Activated CD8-positive, alpha-beta T cell treated with anti-CD3 and anti-CD28 coated beads, Interleukin-2, amount 10 ng/mL, durations not matched to agents 7 days and 5 days (primary cell): ENCODE measurements at places on chromosomes 7 and 10.

- no peak for DNase-seq
Measured at GRCh38 chr10:48896756-48897440, 42.7 kb downstream of the LRRC18 start.

DNA sequence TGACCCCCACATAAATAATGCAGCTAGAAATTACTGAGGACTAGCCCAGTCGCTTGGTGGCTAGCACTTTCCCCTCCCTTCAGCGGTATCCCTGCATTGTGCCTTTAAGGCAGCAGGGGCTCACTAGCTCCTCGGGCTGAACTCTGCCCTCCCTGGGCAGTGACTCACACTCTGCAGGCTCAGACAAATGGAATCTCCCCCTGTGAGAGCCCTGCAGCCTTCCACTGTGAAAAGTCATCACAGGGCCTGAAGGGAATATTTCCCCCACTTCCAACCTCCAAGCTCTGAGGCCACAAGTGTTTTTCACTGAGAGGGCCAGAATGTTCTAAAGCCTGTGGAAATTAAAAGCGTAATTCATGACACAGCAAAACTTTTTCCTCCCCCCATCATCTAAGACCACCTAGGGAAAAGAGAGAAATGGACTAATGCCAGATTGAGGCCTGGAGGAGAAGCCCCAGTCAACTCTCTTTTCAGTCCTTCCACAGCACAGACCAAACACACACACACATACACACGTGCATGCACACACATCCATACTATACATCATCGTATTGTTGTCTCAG lies 93.6 kb upstream of the COL1A2 start:
- no peak for DNase-seq

DNA sequence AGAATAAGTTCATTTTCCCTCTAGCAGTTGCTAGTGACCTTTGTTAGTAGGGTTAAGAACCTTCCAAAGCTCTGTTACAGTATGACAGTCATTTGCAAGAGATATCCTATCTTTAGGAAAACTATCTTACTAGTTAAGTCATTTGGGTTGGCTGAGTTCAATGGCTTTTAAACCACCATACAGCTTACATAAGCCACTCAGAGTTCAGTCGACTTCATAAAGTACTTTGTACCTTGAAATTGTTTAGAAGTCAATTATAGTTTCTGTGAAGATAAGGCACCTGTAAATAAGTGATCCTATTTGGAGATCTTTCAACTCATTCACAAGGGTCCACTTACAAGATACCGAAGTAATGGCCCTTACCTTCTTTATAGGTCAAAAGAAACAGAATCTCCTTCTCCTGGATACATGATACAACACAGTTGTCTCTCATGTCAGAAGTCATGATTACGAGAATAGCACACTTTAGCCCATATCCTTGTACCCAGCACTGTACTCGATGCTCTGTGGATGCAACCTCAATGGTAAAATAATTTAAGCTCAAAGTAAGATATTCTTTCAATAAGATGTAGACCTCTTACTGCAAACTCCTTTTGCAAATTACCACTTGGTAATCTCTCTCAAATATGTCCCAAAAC lies 11.9 kb upstream of the ABCC2 start:
- no peak for DNase-seq

GRCh38 chr7:143906151-143906550 lies 4.2 kb upstream of the TCAF1 start:
- no peak for DNase-seq

- DNase-seq, result no peak
Measured at GRCh38 chr7:6252341-6252746, 20.1 kb downstream of the CYTH3 start.

GRCh38 chr7:21969822-21970221 lies 24.1 kb upstream of the CDCA7L start:
- DNase-seq, result no peak

DNA sequence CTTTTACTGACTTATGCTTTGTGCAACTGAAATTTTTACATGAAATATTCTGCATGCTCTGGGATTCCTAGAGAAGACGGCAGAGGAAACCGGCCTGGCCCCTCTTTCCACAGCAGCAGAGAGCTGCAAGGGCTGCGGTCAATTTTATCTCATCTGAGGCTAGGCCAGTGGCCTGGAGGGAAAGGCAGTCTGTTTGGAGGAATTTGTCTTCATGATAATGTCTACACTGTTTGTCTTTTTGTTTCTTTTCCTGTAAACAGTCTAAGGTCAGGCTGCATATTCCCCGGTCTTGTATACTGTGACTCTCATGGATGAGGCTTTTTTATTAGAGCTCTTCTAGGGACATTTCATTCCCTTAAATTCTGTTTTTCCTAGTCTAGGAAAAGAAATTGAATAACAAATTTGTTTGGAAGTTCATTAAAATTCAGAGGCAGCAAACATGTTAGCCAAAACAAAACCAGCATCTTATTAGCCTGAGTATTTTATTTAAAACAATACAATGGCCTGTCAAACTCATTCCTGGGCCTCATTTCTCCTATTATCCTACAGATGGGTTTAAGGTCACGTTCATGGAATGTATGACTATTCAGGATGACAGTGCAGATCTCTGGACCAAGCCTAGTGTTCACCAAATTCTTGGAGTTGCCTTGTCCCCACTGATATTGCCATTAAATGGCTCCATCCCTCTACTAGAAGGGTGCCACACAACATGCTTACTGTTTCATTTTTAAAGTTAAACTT lies 26.4 kb downstream of the LAMB4 start:
- peak; percentile 1 for DNase-seq

GRCh38 chr10:33229252-33229948 lies 105.1 kb downstream of the NRP1 start:
- no peak for DNase-seq

GRCh38 chr7:88167223-88167622 lies 52.6 kb downstream of the SRI start:
- DNase-seq, result no peak

DNA sequence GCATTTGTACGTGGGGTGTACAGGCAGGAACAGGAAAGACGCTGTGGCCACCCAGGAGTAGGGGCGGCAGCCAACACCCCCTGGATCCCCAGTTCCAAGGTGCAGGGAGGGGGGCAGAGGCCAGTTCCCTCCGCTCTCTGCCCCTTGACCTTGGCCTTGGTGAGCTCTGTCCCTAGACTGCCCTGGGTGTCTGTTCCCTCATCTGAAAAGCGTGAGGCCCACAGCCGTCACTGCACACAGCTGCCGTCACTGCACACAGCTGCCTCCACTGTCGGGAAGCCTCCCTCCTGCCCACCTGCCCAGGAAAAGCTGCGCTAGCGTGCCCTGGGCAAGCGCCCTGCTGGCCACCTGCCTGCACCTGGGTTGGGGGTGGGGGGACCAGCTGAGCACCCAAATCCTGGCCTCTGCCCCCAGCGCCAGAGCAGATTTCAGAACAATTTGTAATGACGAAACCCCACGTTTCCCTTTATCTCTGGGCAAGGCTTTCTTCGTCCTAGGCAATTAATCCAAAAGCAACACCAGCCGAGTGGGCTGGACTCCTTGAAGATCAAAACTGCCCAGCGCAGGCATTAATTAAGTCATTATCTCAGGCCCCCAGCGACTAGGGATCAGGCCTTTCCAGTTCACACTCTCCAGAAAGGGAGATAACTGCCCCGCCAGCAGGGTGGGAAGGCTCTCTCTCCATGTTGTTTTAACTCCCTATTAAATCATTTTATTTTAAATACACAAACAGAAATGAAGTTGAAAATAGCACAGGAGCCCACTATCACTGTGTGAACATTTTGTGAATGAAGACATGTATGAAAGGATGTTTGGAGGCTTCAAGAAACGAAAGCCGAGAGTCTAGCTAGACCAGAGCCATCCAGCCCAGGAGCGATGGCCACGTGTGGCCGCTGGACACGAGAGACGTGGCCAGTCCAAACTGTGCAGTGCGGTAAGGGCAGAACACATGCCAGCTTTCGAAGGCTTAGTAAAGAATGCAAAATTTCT lies 4.0 kb upstream of the PDGFA start:
- DNase-seq, result no peak

DNA sequence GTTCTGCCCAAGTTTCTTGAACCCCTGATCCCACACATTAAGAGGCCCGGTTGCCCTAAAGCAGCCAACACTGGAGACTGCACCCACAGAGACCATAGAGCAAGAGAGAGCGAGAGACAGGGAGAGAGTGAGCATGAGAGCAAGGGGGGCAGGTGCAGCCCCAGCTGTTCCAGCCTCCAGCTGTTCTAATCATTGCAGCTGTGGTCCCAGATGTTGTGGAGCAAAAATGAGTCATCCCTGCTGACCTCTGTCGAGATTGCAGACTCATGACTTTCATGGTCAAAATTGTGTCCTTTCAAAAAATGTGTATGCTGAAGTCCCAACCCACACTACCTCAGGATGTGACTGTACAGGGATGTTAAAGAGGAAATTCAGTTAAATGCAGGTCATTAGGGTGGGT lies 143.9 kb upstream of the FRMD4A start:
- no peak for DNase-seq

GRCh38 chr7:30863706-30864035 lies 48.0 kb upstream of the AQP1 start:
- DNase-seq, result no peak

- no peak for DNase-seq
Measured at GRCh38 chr7:19439517-19439916, 269.3 kb downstream of the POLR1F start.

GRCh38 chr10:91901784-91902677 lies 7.3 kb downstream of the FGFBP3 start:
- DNase-seq, result peak; percentile 65

DNA sequence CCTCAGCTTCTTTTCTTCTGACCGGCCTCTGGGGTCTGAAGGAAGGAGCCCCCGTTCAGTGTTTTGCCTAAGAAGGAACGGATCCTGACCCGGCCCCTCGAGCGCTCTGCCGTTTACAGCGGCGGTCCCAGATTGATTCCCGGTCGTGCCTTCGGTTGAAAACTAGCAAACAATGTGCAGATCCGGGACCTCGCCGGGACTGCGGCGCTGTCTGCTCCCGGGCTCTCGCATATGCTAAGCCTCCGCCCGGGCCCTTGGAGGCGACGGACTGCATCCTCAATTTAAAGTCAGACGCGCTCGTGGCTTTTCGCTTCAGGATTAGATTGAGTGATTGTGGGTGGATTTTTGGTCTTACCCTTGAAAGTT lies 559 bp downstream of the DBF4 start:
- peak; percentile 64 for DNase-seq

- DNase-seq, result no peak
Measured at GRCh38 chr7:33721895-33722294, 183.4 kb upstream of the BMPER start.

DNA sequence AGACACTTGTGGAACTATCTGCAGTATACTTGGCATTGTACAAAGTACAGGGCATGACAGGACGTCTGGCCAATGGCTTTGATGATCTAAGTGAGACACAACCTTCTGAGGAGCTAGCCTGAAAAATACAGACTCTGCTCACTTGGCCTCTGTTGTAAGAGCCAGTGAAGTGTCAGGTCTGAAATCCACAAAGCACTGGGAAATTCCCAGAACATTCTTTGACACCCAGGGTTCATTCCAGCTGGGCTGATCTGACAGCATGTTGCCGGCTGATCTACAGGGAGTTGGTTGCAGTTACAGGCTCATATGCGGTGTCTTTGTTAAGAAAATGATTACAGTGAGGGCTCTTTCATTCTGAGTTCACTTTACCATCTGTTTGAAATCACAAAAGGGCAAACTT lies 354.6 kb downstream of the PHF14 start:
- no peak for DNase-seq

- DNase-seq, result no peak
Measured at GRCh38 chr10:13340068-13340467, 8.0 kb downstream of the SEPHS1 start.

GRCh38 chr7:152859781-152860191 lies 100.2 kb downstream of the ACTR3B start:
- no peak for DNase-seq

- DNase-seq, result no peak
Measured at GRCh38 chr7:131170440-131171271, 157.0 kb upstream of the MKLN1 start.

DNA sequence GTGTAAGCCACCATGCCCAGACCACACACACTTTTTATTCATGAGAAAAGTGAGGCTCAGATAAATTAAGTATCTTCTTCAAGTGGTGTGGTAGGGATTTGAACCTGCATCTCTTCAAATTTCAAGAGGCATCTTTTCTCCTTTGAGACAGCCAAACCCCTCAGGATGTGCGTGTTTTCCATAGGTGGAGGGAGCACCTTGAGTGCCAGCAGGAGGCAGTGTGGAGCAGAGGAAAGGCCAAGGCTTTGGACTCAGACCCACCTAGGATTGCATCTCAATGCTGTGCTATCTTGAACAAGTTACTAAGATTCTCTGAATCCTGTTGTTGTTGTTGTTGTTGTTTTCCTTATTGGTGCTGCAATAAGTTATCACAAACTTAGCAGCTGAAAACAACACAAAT lies 40.2 kb upstream of the MYL10 start:
- DNase-seq, result no peak

- peak; percentile 28 for DNase-seq
Measured at GRCh38 chr7:24877790-24878311, 102.1 kb downstream of the OSBPL3 start.

GRCh38 chr7:55004579-55004978 lies 14.2 kb upstream of the EGFR start:
- DNase-seq, result no peak

DNA sequence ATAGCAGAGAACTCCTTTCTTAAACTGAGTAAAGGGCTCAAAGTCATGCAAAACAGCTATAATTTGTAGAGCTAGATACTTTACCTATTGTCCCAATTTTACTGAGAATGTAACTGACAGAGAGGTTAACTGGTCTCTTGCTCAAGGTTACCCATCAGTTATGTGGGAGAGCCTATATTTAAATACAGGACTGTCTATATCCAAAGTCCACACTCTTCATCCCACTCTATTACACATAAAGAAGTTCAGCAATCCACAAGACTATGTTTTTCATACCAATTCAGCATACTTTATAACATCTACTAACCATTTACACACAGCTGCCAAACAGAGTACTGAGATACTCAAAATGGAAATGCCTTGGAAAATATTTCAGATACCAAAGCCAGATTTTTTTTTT lies 100.2 kb downstream of the MICU1 start:
- no peak for DNase-seq

DNA sequence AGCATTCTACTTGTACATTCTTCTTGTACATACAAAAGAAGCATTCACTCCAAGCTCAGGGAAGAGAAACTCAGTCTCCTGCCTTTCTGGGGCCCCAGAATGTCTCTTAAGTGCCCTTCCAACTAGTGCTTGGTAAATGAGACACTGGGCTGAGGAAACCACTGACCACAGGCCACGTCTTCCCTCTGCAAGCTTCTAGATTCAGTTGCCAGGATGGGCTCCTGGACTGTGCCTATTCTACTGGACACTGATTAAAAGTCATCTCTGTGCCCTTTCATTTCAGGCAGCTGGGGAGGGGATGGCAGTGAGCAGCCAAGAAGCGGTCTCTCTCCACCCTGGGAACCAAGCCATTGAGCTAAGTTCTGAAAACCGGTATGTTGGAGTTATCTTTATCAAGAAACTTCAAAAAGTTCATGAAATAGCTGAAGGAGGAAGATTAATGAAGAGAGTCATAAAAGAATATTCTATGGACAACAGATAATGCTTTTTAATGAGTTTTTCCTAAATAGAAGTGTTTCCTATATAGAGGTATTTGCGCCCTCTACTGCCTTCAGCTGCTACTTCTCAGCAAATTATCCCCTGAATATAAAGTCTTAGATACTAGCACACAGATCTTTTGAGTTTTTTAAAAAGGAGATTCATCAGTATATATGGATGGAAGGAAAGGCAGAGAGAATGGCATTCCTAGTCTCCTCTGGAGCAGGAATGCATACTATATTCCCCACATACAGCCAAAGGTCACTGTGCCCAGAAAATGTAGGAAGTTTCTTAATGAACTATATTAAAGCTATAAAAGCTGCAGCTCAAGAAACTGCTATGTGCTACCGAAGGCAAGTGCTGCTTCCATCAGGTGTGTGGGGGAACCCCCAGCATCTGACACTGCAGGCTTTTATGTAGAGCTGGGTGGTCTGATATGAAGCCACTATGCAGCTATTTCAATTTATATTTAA lies 8.4 kb upstream of the IFIT1B start:
- DNase-seq, result peak; percentile 42
